ENCODE measurements at places on chromosomes 13 and 19. TPM values are rescaled to one million over a fixed set of nuclear protein-coding genes. Genes with fewer than 3 reads are reported as not detected.

Gene FBXO27
- total RNA-seq = 3.7 TPM

- peak; percentile 61 for DNase-seq
Measured at GRCh38 chr19:17294051-17294891, 9.0 kb downstream of the ABHD8 start.

DNA sequence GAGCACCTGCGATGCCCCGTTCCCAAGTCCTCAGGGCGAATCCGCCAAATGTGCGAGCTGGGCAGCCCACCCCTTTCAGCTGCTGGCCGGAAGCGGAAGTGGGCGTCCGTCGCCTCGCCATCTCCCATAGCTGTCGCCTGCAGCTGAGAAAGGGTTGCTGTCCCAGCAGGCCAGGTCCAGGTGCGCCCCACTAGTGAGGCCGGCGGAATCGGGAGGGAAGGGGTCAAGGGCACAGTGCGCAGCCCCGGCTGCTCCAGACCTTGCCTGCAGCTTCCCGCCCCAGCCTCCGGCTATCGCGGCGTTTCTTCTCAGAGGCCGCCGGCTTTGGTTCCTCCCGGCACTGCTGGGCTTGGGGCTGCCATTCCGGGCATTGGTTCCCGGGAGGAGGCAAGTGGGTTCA lies at the start of gene ZNF177:
TSS of gene ZNF177 (plus strand) at position 109 of the 400 bp plus-strand sequence. CDS start 15,299 bp downstream, outside the sequence.
- no peak for DNase-seq

- no peak for DNase-seq
Measured at GRCh38 chr19:50693064-50693975, 26.3 kb downstream of the SHANK1 start.

Measured in Peyer's patch (tissue), 4 donors.